ENCODE measurements at places on chromosomes 6 and 20. TPM values are rescaled to one million over a fixed set of nuclear protein-coding genes. Genes with fewer than 3 reads are reported as not detected.

The SLC24A3 gene
- 1.8 TPM for total RNA-seq

The SYNDIG1 gene
- 0.17 TPM for total RNA-seq

The SLC22A2 gene
- not detected for total RNA-seq

The ZC3H12D gene
- total RNA-seq = under 0.01 TPM

The RSPH9 gene
- 1.5 TPM for total RNA-seq

The PXMP4 gene
- total RNA-seq = 6.3 TPM

The MAP3K5 gene
- 45.2 TPM for total RNA-seq

The SLC35F1 gene
- under 0.01 TPM for total RNA-seq

The PLN gene
- total RNA-seq = 2.0 TPM

The KCNQ5 gene
- 4.9 TPM for total RNA-seq

The CFAP61 gene
- 0.26 TPM for total RNA-seq

The AKAP12 gene
- 65.5 TPM for total RNA-seq

The CD109 gene
- 12.8 TPM for total RNA-seq

The CD93 gene
- total RNA-seq = under 0.01 TPM

The SOX12 gene
- 5.6 TPM for total RNA-seq

The NANP gene
- total RNA-seq = 9.5 TPM

The ARMC2 gene
- total RNA-seq = 4.0 TPM

The APCDD1L gene
- 0.99 TPM for total RNA-seq

The TDRD6 gene
- total RNA-seq = 0.33 TPM

The PRDM13 gene
- total RNA-seq = not detected

The PPP1R14C gene
- 0.17 TPM for total RNA-seq

The FAXC gene
- 0.51 TPM for total RNA-seq

The IL17A gene
- not detected for total RNA-seq

Measured in fibroblast of lung (primary cell).